ENCODE measurements at places on chromosomes 3 and 15.

- DNase-seq, result no peak
Observed at GRCh38 chr3:185730550-185730949, 94.3 kb downstream of the IGF2BP2 start.

DNA sequence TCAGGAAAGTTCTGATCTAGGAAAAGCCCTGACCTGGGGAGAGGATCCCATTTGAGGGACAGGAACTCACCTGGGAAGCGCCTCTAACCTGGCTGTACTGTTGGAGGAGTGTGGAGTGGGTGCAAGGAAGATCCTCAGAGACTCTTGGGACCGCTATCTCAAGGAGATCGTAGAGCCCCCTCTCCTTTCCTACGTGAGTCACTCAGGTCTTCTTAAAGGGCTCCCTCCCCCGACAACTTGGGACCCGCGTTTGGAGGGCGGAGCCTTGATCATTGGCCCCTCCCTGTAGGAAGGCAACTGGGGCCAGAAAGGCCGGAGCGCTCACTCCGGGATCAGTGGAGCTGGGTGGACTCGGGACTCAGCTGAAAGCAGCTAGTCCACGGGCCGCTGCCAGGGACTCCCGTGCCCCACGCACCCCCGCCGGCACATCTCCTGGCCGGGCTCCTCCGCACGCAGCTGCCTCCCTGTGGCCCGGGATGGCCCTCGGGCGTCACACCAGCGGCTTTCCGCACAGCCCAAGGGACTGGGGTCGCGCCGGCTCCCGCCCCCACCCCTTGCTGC lies 520 bp downstream of the SLC26A6 start:
- peak; percentile 29 for DNase-seq

GRCh38 chr15:38029736-38030135 lies 95.3 kb downstream of the TMCO5A start:
- no peak for DNase-seq

DNA sequence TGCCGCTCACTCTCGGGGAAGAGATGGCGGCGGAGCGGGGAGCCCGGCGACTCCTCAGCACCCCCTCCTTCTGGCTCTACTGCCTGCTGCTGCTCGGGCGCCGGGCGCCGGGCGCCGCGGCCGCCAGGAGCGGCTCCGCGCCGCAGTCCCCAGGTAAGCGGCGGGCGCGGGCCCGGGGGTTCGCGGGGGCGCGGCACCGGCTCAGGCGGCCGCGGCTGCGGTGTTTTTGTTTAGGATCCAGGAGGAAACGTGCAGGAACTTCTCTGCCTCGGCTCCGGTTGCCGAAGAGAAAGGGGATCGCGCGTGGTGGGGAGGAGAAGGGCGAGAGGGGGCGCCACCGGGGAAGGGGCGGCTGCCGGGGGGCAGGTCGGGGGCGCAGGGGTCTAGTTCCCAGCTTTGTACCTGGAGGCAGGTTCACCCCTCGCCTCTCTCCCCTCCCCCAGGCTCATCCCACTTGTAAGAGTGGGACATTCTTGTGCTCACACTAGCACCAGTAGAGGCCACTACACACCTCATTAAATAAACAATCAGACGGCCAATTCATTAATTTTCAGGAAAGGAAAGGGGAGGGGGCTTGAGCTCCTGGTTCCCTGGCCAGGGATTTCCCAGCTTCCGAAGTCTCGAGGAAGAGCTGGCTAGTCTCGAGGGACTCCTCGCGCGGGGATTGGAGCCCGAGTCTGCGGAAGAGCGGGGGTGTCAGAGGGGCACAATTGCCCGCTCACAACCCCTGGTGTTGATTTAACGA lies 562 bp downstream of the NEO1 start:
- no peak for DNase-seq

- DNase-seq, result no peak
Observed at GRCh38 chr3:38345879-38346586, 552 bp upstream of the XYLB start.

GRCh38 chr3:24164967-24165602 lies 220.0 kb downstream of the NR1D2 start:
- no peak for DNase-seq

DNA sequence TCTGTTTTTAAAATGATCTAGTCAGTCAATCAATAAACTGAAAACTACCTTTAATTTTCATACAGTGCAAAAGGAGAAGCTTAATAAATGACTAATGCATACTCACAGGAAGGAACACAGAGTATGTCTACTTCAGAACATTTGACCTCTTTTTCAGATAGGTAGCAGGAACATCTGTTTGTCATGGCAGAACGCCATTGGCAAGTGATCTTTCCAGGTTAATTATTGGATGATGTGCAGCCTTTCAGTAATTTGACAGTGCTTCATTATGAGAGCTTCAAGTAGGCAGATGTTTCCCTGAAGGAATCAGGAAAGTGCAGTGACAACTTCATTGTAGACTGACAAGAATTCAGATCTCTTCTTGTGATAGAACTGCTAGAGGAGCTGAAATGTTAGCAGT lies 325.0 kb downstream of the OTOL1 start:
- DNase-seq, result no peak

- DNase-seq, result no peak
Observed at GRCh38 chr3:52521881-52522650, 11.6 kb downstream of the NT5DC2 start.

DNA sequence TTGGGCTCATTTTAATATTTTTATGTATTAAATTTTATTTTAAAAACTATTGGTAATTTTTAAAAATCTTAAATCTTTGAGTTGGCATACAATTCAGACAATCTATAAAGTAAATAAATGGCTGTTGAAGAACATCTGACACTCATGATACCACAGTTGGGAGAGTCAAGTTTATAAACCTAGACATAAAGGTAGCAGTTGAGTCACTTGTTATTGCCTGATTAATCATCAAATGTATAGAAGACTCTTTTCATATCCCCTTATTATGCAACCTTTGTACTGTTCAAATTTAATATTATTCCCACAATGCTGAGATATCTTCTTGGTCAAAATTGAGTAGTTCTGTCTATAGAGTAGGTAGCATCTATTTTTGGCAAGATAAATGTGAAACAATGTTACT lies 19.6 kb downstream of the PAQR9 start:
- DNase-seq, result no peak

DNA sequence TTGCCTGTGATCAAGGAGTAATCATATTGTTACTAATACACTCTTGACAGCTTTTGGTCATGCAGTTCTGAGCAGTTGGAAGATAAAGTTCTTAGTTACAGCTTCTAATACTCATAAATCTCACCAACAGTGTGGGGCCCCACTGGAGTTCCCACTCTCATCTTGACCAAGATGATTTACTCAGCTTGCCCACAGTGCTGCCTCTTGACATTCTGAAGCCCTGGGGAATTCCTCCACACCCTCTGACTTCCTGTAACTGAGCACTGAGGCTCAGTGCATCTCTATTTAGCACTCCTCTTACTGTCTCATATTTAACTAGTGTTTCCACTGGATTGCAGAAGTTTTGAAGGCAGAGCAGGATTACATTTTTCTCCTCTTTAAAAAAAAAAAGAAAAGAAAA lies 1.9 kb upstream of the ARL6IP5 start:
- peak; percentile 85 for DNase-seq

DNA sequence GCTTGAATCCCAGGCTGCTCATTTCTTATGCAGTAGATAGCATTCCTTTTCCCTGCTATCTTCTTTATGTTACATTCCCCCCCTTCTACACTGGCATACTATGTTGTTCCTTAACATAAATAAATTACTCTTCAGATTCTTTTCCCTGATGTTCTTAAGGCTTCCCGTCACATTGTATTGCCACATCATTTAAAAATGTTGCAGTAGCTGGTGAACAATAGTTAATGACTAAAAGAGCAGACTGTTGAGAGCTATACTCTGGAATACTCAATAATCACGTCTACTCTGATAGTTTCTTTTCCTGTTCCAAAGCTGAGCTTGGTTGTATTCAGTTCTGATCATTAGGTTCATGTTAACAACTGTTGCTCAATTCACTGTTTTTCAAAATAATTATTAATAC lies 219.9 kb downstream of the CHST2 start:
- DNase-seq, result no peak

- DNase-seq, result no peak
Observed at GRCh38 chr3:75220932-75221331, 443.2 kb upstream of the FRG2C start.

GRCh38 chr3:182118066-182118465 lies 406.3 kb downstream of the SOX2 start:
- no peak for DNase-seq

GRCh38 chr15:89812011-89812846 lies 2.4 kb downstream of the ANPEP start:
- DNase-seq, result no peak

GRCh38 chr15:31399544-31400171 lies 73.0 kb downstream of the KLF13 start:
- DNase-seq, result peak; percentile 56

- DNase-seq, result no peak
Observed at GRCh38 chr3:123657568-123657967, 72.7 kb upstream of the HACD2 start.

- peak; percentile 69 for DNase-seq
Observed at GRCh38 chr3:106635271-106635670, 742.0 kb upstream of the CCDC54 start.

- DNase-seq, result no peak
Observed at GRCh38 chr3:171568766-171569165, 108.6 kb upstream of the TNIK start.

GRCh38 chr15:63013052-63013808 lies 29.3 kb upstream of the TPM1 start:
- DNase-seq, result peak; percentile 81

GRCh38 chr3:14988988-14989394 lies 41.6 kb downstream of the NR2C2 start:
- no peak for DNase-seq

DNA sequence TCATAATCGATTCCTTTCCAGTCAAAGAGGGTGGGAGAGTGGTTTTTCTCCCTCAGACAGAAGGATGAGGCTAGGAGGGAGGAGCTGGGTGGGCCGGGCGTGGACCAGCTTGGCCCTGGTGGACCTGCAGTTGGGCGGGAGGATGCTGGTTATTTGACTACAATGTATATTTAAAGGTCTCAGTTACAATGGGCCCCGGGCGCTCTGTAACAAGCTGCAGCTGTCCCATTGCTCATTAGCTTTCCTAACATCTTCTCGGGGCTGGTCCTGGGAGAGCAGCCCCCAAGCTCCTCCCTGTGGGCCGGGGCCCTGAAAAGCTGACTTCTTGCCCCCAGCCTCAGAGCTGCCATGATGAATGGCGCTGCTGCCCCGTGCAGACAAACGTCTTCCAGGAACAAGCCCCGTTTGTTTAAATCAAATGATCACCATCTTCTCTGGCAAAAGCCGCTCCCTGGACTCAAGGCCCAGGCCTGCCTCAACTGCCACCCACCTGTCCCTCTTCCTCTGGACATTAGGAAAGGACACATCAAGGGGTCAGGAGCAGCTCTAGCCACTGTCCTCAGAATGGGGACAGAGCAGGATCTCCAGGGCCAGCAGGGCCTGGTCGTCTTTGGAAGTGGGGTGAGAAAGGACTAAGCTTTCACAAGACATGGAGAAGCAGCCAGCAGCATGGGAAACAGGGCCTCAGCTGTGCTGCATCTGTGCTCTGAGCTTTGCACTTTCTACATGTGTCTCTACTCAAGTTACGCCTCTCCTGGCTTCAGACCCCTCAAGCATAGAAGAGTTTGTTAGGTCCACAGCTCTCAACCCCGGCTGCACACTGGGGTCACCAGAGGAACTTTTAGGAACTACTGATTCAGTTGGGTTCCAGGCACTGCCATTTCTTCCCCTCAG lies 38.6 kb downstream of the MAGEF1 start:
- no peak for DNase-seq

GRCh38 chr3:187734841-187735240 lies 10.4 kb downstream of the BCL6 start:
- DNase-seq, result no peak

DNA sequence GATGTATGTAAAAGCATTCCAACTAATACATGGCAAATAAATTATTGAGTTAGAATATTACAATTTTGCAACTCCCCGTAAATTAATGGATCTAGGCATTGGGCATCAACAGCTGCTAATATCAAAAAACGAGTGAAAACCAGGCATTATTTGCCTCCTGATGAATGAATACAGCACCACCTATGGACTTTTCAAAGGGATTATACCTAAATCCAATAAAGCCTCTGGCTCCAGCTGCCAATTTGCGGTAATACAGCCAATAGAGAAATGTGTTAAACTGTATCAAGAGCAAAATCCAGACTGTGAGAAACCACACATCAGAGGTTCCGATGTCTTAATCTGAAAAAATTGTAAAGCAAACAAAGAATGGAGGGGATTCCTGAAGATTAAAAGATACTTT lies 16.3 kb upstream of the A4GNT start:
- no peak for DNase-seq

DNA sequence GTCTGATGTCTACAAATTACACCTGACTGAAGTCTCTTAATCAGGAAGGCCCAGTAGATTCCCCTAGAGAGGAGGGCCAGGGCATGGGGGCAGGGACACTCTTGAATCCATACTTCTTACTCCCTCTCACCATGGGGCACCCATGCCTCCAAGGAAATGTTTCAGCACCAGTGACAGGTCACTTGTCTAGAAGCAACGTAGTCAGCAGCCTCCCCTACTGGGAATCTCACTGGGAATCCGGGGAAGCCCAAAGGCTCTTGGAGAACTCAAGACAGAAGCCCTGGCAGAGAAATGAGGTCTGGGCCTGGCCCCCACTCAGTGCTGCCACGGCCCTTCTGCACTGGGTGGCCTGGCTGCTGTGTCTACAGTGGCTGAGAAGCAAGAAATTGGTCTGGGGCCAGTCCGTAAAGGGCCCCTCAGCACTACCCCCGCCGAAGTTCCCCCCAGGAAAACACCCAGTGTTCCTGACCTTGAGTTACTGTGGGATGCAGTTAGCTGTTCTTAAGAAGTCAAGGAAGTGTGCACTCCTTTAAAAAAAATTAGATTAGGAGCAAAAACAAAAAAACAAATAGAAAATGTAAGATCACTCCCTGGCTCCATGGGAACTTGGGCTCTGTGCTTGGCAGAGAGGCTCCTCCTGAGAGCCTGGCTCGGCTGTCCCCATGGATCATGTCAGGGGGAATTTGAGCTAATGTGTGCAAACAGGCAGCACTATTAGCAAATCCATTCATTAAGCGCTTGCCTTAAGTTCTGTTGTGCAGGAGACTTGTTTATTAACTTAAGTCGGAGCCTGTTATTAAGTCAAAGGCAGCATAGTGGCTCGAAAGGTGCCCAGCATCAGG lies 5.4 kb upstream of the LINGO1 start:
- no peak for DNase-seq

DNA sequence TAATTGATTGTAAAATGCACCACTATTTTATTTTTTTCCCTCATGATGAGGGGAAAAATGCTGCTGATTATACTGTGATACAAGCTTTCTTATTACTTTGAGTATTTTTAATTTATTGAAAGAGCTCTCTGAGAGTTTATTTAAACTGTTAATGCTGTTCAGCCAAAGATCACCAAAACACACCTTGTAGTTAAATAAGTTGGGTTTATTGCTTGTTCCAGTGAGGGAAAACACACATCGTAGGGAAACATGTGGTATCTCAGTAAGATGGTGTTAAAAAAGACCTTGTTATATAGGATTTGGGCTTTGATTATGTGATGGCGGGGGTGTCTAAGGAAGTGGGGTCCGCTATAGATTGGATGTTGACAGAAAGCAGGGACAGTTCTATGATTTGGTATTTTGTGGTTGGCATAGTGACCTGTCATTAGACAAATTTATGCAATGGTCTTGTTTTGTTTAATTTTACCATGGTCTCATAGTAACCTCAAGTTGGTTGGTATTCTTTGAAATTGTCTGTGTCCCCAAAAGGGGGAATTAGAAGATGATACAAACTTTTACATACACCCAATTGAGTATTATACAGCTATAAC lies 11.1 kb downstream of the HACD3 start:
- no peak for DNase-seq

- DNase-seq, result no peak
Observed at GRCh38 chr15:68677996-68678395, 99.2 kb downstream of the CORO2B start.
